ENCODE measurements at places on chromosomes 1 and 21. TPM values are rescaled to one million over a fixed set of nuclear protein-coding genes. Genes with fewer than 3 reads are reported as not detected.

GRCh38 chr1:228144993-228145343 lies 4.8 kb upstream of the GJC2 start:
- DNase-seq, result no peak

- no peak for DNase-seq
Observed at GRCh38 chr1:11504599-11504998, 25.6 kb downstream of the DISP3 start.

GRCh38 chr1:60989749-60990713 lies 92.3 kb upstream of the NFIA start:
- DNase-seq, result peak; percentile 85

DNA sequence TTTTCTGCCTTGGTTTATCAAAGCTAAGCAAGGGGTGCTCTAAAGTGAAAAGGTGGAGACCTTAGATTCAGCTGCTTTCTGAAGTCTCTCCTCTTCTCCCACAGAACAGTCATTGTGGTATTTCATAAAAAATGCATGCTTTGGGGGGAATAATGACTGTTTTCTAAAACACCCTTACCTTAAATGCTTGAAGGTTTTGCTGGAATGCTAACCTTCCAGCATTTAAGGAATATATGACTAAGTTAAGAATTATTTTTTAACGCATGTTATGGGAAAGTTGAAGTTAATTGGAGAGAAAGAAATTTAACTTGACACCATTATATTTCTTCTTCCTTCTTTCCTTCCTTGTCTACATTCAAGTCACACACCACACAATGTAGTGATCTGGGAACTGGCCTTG lies 162.5 kb downstream of the ROR1 start:
- no peak for DNase-seq

DNA sequence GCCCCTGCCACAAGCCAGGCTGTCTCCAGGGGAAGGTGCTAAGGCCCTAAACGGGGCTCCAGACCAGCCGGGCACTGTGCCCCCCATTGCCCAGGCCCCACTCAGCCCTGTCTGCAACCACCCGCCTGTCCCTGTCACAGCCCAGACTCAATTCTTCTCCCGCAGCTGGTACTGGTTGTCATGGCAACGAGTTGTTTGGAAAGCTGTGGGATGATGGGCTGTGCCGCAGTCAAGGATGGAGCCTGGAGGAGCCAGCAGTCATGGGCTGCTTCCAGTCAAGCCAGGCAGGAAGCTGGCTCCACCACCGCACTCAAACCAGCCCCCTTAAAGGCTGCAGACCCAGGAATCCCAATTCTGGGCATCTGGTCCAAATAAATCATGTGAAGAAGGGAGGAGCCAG lies 4.2 kb downstream of the SPOCD1 start:
- DNase-seq, result peak; percentile 53

DNA sequence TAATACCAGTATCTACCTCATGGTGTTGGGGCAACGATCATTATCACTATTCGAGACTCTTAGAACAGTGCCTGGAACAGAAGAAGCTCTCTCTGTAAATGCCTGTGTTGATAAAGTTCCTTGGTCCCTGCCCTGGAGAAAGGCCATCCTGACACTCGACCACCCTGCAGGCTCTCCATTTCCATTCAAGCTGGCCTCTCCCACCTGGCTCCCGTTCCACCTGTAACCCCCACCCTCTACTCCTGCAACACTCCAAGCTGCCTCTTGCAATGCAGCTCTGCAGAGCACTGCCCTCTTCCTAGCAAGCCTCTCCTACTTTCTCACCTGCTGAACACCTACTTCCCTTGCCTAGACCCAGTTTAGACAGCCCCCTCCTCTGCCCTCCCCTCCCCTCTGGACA lies 6.1 kb downstream of the SPOCD1 start:
- no peak for DNase-seq

GRCh38 chr1:63112155-63112900 lies 210.0 kb upstream of the FOXD3 start:
- peak; percentile 37 for DNase-seq

- no peak for DNase-seq
Observed at GRCh38 chr1:64848136-64848535, 103.3 kb downstream of the RAVER2 start.

DNA sequence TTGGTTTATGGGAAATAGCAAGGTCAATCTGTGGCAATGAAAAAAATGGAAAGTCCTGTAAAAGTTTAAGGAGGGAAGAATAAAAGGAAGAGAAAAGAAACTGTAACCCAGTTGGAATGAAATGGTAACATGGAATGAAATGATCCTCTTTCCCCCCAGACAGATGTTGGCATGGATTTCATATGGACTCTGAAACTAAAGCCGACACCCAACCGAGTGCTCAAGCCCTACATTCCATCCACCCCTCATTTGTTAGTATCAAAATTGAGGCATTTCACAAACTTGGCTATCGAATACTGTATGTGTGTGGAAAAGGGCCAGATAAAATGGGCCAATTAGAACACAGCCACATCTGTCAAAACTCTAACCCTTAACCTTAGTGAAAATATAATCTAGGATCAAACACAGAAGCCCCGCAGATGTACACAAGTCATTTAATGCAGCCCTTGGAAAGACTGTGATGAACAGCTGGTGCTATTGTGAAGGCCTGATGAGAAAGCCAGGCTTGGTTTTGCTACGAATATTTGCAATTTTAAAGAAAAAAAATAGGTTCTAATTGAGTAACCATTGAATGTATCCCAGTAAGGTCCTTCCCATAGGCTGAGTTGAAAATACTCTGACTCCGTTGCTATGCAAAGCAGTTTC lies 72.6 kb upstream of the RGL1 start:
- DNase-seq, result no peak

DNA sequence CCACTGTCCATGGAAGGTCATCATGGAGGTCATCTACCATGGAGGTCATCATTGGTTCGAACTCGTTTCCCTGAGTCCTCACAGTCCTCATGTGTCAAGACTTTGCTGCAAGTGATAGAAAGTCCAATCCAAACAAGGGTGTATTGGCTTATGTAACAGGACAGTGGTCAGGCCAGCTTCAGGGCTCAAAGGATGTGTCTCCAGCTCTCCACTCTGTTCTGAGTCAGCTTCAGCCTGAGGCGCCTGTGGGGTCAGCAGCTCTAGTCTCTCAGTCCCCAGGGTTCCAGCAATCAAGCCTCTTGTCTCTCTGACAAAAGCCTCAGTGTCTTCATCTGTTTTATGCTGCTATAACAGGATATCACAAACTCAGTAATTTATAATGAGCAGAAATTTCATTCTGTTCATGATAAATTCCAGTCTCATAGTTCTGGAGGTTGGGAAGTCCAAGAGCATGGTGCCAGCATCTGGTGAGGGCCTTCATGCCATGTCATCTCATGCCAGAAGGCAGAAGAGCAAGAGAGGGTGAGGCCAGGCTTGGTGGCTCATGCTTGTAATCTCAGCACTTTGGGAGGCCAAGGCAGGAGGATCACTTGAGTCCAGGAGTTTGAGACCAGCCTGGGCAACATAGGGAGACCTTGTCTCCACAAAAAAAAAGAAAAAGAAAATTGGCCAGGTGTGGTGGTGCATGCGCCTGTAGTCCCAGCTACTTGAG lies 19.5 kb downstream of the A3GALT2 start:
- DNase-seq, result peak; percentile 43

DNA sequence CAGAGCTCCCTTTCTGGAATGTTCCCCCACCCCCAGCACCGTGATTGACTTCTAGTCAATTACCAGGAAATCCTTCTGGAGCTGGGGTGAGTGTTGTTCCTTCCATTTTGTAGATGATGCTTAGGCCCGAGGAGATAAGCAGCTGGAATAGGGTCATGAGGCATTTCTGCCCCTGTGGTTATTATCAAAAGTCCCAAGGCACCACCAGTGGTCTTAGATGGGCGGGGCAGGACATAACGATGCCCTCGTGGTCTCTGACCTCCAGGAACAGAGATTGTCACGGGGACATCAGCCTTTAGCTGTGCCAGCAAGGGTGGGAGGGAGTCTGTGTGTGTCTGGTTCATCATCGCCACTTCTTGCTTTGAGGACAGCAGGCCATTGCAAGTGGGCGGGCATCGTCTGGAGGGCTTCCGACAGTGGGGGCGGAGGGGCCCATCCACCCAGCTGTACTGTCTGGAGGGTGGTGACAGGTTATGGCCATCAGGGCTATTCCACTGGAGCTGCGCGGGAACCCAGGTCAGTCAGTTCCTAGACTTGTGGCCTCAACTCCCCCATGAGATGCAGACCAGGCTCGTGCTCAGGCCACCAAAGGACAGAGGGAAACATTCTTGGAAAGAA lies 22.6 kb downstream of the TNFRSF8 start:
- no peak for DNase-seq

- no peak for DNase-seq
Observed at GRCh38 chr1:9906466-9906865, 3.6 kb downstream of the CTNNBIP1 start.

Gene CLCA1
- total RNA-seq, result not detected

Gene NR1I3
- total RNA-seq, result not detected

Gene HES2
- total RNA-seq, result not detected

Gene FAM131C
- total RNA-seq, result 0.63 TPM

Gene NID1
- total RNA-seq, result 103 TPM

Gene NDUFS5
- total RNA-seq, result 205 TPM

Gene COL9A2
- not detected for total RNA-seq

Gene PEAR1
- total RNA-seq, result 3.4 TPM

Gene C1orf167
- total RNA-seq, result 0.72 TPM
